Vagina (tissue), 2 donors: ENCODE measurements at places on chromosomes 12 and 14.

DNA sequence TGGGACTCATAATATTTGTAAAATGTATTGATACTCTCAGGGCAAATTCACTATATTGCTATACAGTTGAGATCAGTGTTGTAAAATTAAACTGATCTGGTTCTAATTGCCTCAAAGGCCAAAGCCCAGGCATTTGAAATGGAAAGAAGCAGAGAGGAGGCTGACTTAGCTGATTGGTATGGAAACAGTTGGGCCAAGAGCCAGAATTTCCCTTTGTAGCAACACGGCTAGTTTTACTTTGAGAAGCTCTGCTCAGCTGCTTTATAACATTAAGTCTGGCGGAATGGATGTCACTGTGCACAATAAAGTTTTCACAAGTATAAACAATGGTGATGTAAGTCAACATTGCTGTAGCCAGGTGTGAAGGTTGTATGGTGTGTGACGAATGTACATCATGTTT, 186.4 kb downstream of the MSRB3 start:
- no peak for DNase-seq

- DNase-seq, result no peak
Observed at GRCh38 chr12:22765421-22766130, 140.6 kb downstream of the ETNK1 start.

DNA sequence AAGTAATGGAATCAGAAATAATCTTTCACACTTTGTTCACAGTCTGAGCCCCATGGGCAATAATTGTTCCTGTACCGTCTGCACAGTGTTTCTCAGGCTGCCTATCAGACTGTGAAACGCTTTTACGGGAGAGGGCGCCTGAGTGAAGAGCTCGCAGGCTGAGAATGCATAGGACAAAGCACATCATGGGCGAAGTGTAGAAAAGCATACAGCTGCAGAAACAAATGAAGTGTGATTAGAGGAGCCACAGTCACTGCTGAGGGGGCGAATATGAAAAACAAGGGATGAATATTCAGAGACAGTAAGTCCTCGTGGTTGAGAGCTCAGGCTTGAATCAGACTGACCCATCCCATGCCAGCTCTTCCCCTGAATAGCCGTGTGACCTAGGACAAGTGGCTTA, 438.4 kb upstream of the DCN start:
- DNase-seq, result no peak

DNA sequence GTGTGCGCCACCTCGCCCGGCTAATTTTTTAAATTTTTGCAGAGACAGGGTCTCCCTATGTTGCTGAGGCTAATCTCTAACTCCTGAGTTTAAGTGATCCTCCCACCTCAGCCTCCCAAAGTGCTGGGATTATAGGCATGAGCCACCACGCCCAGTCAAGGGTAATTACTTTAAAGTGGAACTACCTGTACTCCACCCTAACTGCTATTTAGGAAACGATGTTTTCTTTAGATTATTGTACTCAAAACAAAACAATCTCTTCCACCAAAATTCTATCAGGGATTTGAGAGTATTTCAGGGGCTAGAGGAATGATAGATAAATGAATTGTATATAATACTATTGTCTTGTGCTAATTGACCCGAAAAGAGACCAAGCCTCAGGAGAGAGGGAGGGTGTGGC, 9.6 kb upstream of the BIN2 start:
- no peak for DNase-seq

- DNase-seq, result no peak
Observed at GRCh38 chr12:12859690-12860089, 31.7 kb upstream of the GPRC5A start.

- no peak for DNase-seq
Observed at GRCh38 chr12:12518919-12519318, 43.7 kb downstream of the DUSP16 start.

DNA sequence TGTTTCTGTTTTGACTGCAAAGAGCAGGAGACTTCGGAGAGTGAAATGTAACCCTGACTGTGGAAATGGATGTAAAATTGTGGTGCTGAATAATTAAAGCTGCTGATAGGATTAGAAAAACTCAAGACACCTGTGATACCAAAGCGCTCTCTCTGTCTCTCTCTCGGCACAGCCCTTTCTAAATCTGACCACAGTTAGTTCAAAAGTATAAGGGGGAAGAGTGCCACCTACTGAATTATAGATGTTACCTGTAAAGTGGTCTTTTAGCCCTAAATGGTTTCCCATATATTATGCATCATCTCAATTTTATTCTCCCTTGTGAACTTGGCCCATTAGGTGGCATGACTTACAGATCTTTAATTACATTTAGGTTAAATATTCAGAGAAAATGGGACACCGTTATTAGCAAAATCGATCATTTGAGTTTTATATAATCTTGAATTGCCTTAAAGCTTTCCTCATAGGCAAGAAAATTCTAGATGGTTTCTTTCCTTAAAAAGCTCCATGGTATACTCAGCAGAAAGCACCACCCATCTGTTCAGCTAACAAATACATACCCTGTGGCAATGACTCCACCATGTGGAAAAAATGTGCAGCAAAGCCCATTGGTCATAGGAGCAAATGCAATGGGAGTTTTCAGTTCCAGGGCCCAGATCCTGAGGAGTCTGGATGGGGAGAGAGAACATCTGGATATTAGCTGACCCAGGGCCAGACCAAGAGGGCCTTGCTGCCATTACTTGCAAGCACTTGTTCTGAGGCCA, 18.1 kb downstream of the RFC5 start:
- DNase-seq, result no peak

GRCh38 chr12:132161796-132162507, 17.7 kb downstream of the NOC4L start:
- no peak for DNase-seq

DNA sequence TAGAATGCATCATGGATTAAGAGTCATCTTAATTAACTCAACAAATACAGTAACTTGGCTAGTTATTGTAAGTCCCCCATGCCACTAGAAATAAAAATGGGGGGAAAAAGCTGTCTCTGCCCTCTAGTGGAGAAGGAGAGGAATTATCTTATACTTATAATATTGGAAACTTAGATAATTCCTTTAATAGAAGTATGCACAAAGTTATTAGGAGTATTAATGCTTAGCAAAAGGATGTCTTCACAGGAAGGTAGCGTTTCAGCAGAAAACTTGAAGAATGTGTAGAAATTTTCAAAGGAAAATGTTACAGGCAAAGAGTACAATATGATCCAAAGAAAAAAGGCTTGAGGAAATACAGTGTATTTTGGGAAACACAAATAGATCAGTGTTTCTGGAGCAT, 19.8 kb downstream of the OR5AU1 start:
- DNase-seq, result no peak

GRCh38 chr14:83883732-83884131, 1646.2 kb upstream of the FLRT2 start:
- no peak for DNase-seq

GRCh38 chr12:28156362-28156761, 33.9 kb upstream of the CCDC91 start:
- DNase-seq, result no peak

GRCh38 chr12:52920937-52921336, 16.1 kb upstream of the KRT8 start:
- DNase-seq, result no peak

GRCh38 chr12:56634837-56635791, 5.0 kb upstream of the BAZ2A start:
- no peak for DNase-seq

DNA sequence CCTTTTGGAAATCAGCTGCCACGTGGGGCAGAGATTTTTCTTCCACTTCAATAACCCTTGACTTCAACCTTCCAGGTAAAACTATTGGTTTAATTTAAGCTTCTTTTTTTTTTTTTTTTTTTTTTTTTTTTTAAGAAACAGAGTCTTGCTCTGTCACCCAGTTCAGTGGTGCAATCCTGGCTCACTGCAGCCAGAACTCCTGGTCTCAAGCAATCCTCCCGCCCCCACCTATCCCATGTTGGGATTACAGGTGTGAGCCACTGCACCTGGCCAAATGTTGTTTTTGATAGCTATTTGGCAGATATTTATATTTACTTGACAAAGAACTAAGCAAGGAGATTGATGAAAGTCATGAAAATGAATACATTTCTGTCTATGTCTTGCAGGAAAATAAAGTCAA, 65.1 kb downstream of the SINHCAF start:
- no peak for DNase-seq

DNA sequence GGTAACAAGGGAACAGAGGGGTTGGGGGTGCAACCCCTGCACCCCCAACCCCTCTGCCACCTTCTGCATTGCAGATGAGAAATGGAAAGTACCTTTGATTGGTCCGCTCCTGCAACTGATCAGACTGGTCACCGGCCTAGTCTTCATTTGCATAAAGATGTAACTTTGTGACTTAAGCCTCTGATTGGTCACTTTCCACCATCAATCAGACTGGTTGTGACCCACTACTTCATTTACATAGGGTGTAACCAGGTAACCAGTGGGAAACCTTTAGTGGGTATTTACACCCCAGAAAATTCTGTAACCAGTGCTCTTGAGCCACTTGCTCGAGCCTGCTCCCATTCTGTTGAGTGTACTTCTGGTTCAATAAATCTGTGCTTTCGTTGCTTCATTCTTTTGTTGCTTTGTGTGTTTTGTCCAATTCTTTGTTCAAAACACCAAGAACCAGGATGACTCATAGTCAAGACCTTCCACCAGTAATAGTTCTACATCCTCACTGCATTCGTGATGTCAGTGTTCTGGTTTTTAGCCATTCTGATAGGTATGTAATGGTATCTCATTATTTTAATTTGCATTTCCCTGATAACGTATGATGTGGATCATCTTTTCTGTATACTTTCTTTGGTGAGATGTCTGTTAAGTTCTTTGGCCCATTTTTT, 30.8 kb downstream of the LEMD3 start:
- DNase-seq, result no peak

DNA sequence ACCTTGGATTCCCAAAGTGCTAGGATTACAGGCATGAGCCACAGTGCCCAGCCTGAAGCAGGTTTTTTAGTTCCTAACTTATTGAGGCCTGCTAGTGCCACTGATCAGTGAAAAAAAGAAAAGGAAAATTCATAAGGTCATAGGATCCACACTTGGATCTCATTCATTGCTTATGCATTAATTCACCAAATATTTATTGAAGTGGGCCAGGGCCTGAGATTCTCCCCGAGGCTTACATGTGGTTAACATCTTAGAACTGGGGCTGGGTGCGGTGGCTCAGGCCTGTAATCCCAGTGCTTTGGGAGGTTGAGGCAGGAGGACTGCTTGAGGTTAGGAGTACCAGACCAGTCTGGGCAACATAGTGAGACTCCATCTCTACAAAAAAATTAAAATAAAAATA, 29.5 kb upstream of the MAP1LC3B2 start:
- DNase-seq, result no peak

DNA sequence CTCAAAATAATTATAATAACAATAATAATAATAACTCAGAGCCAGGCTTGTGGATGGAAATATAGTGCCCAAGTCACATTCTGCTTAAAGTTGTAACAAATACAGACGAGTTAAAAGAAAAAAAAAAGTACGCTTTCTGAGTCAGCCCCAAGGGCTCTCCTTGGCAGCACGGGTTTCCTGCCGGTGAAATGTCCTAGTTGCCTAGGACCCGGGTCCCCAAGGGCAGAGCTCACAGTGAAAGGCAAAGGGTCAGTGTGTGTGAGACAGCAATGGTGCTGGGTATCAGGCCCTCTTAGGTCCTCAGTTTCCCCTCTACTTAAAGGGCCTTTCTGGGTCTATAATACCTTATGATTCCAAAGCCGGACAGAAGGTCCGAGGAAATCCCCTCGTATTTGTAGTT, 96.3 kb upstream of the CLMN start:
- no peak for DNase-seq

DNA sequence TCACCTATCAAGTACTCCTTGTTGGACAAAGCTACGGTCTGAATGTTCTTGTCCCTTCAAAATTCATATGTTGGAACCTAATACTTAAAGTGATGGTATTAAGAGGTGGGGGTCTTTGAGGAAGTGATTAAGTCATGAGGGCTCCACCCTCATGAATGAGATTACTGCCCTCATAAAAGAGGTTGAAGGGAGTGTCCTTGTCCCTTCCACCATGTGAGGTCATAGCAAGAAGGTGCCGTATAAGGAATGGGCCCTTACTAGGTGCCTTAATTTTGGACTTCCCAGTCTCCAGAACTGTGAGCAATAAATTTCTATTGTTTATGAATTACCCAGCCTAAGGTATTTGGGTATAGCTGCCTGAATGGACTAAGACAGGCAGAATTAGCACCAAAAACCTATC, 191.1 kb upstream of the NUDT4 start:
- DNase-seq, result no peak

GRCh38 chr14:72178517-72178916, 246.3 kb downstream of the RGS6 start:
- DNase-seq, result no peak

- DNase-seq, result no peak
Observed at GRCh38 chr12:1360441-1361210, 233.8 kb downstream of the FBXL14 start.

GRCh38 chr12:9349888-9350885, 142.0 kb upstream of the PZP start:
- no peak for DNase-seq

DNA sequence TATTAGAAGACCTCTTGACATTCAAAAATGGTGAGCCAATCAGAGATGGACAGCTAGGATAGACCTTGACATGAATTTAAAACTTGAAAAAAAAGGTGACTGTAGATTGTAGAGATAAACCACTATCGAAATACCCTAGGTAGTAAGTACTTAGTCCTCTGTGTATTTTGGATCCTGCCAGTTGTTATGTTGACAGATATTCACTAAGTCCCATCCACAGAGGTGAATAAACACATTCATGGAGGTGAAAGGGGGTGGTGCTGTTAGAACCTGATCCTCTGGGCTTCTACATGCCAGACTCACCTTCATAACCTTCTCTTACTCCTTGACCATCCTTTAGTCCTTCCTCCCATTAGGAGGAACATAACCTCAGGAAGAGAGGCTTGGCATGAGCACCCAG, 72.3 kb downstream of the OTX2 start:
- no peak for DNase-seq

GRCh38 chr12:111404362-111405148, 1.2 kb upstream of the SH2B3 start:
- DNase-seq, result no peak

DNA sequence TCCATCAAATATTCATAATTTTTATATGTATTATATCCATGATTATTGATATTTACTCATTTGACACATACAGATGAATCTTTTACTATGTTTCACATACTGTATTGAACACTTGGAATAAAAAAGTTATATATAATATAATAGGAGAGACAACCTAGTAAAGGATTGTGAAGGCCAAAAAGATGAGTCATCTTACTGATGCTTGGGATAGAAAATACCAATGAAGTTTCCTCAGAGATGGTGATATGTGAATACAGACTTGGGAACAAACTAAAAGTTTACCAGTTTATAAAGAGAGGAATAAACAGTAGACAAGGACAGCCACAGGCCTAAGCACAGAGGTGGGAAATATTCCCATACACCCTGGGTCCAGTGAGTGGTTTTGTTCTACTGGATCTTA, 743.9 kb upstream of the FLRT2 start:
- DNase-seq, result no peak

- no peak for DNase-seq
Observed at GRCh38 chr14:106396999-106397398, 870.6 kb downstream of the TMEM121 start.

- DNase-seq, result no peak
Observed at GRCh38 chr14:70315942-70316341, 43.5 kb downstream of the COX16 start.

GRCh38 chr12:51128919-51129318, 44.0 kb downstream of the TFCP2 start:
- DNase-seq, result no peak
